A549 treated with CpdA at 1 μM for 4 hours (cell line): ENCODE measurements at places on chromosomes 5 and 9. TPM values are rescaled to one million over a fixed set of nuclear protein-coding genes. Genes with fewer than 3 reads are reported as not detected.

Gene OBP2B
- total RNA-seq = not detected in 5 replicates

Gene LSM11
- 2.4 to 3.1 TPM (median 3.0 TPM) in 5 replicates for total RNA-seq

Gene KLF9
- total RNA-seq = 0.47 to 0.58 TPM (median 0.49 TPM) in 5 replicates

Gene TAF1L
- total RNA-seq = not detected in 5 replicates

Gene DDX4
- total RNA-seq = 0.02 TPM in 1 of 5 replicates, not detected in the others

Gene HMGXB3
- 28.5 to 31.2 TPM (median 30.2 TPM) in 5 replicates for total RNA-seq

Gene LECT2
- total RNA-seq = not detected in 5 replicates

Gene C5orf52
- not detected in 5 replicates for total RNA-seq

Gene CKMT2
- not detected in 5 replicates for total RNA-seq

Gene FCN1
- total RNA-seq = not detected in 5 replicates

Gene FGFR4
- total RNA-seq = 18.9 to 25.5 TPM (median 23.5 TPM) in 5 replicates

Gene PSAT1
- total RNA-seq = 162 to 201 TPM (median 183 TPM) in 5 replicates
